ENCODE measurements at places on chromosomes 11 and 22.

- H3K4me3 ChIP-seq, result no peak overlapping the region
- H3K36me3 ChIP-seq, result no peaks in the 10 kb centered on the region
- peaks cover 11% of the 10 kb centered on the region for H3K4me1 ChIP-seq
- DNase-seq, result no peak
These were observed 42.0 kb downstream of the ME3 start for GRCh38 chr11:86630229-86630981.

- no peak overlapping the region for H3K4me3 ChIP-seq
- DNase-seq, result no peak
- H3K27ac ChIP-seq, result no peak overlapping the region
These were observed 538.3 kb upstream of the FAT3 start for GRCh38 chr11:91686281-91686680.

- H3K36me3 ChIP-seq, result no peaks in the 10 kb centered on the region
- H3K27me3 ChIP-seq, result peaks cover 32% of the 10 kb centered on the region
- no peaks in the 10 kb centered on the region for H3K4me1 ChIP-seq
- no peak for DNase-seq
These were observed 5.9 kb upstream of the CSF2RB start for GRCh38 chr22:36907253-36908195.

- DNase-seq, result peak; percentile 62
- H3K4me1 ChIP-seq, result peaks cover 59% of the 10 kb centered on the region
- no peaks in the 10 kb centered on the region for H3K36me3 ChIP-seq
- peak overlapping the region; percentile 56 for H3K27ac ChIP-seq
These were observed 23.1 kb upstream of the MICAL2 start for GRCh38 chr11:12087075-12088004.

GRCh38 chr22:36510966-36511881 lies 4.4 kb upstream of the FOXRED2 start:
- H3K27ac ChIP-seq, result peak overlapping the region; percentile 14
- H3K36me3 ChIP-seq, result peaks cover 59% of the 10 kb centered on the region
- DNase-seq, result peak; percentile 61
- H3K27me3 ChIP-seq, result no peaks in the 10 kb centered on the region
- peaks cover 7% of the 10 kb centered on the region for H3K4me1 ChIP-seq

GRCh38 chr11:86358720-86359119 lies 16.0 kb upstream of the CCDC81 start:
- H3K27ac ChIP-seq, result no peak overlapping the region
- no peak overlapping the region for H3K4me3 ChIP-seq
- no peaks in the 10 kb centered on the region for H3K27me3 ChIP-seq
- no peaks in the 10 kb centered on the region for H3K4me1 ChIP-seq
- no peaks in the 10 kb centered on the region for H3K36me3 ChIP-seq

GRCh38 chr22:20393705-20394476 lies at the start of gene ZNF74:
TSS of gene ZNF74 (plus strand) at chr22:20394151. CDS start at chr22:20394629, 478 bp downstream.
- peaks cover 24% of the 10 kb centered on the region for H3K4me1 ChIP-seq
- peak within 1 kb of the TSS; percentile 86 for H3K27ac ChIP-seq
- peak within 1 kb of the TSS; percentile 77 for H3K4me3 ChIP-seq
- H3K27me3 ChIP-seq, result no peaks in the 10 kb centered on the region
- H3K36me3 ChIP-seq, result peaks cover 2% of the 10 kb centered on the region

GRCh38 chr11:86161837-86162236 lies 82.7 kb upstream of the EED start:
- no peaks in the 10 kb centered on the region for H3K36me3 ChIP-seq
- H3K27me3 ChIP-seq, result no peaks in the 10 kb centered on the region
- H3K4me1 ChIP-seq, result peaks cover 3% of the 10 kb centered on the region
- no peak overlapping the region for H3K27ac ChIP-seq

DNA sequence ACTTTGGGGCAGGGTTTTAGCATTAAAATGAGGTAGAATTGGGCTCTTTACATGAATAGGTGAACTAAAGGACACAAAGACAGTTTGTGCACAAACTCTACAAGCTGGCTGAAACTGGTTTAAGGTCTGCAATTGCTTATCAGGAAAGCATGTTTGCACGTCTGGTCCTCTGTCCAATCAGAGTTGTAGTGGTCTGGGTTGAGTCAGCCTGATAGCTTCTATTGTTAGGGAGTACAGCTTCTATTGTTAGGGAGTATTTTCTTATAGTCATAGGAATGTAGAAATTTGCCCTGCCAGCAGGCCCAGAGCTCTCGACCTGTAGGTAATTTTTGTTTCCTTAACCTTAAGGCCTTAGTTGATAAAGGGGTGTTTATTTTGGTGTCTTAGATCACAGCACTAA lies 1422.4 kb downstream of the LRRC4C start:
- H3K4me1 ChIP-seq, result no peaks in the 10 kb centered on the region
- no peaks in the 10 kb centered on the region for H3K27me3 ChIP-seq
- no peaks in the 10 kb centered on the region for H3K36me3 ChIP-seq
- H3K27ac ChIP-seq, result no peak overlapping the region
- H3K4me3 ChIP-seq, result no peak overlapping the region

GRCh38 chr11:115929618-115930129 lies 425.5 kb upstream of the CADM1 start:
- H3K36me3 ChIP-seq, result no peaks in the 10 kb centered on the region
- no peak overlapping the region for H3K27ac ChIP-seq
- H3K4me1 ChIP-seq, result peaks cover 15% of the 10 kb centered on the region
- H3K4me3 ChIP-seq, result no peak overlapping the region
- H3K27me3 ChIP-seq, result peaks cover 22% of the 10 kb centered on the region

DNA sequence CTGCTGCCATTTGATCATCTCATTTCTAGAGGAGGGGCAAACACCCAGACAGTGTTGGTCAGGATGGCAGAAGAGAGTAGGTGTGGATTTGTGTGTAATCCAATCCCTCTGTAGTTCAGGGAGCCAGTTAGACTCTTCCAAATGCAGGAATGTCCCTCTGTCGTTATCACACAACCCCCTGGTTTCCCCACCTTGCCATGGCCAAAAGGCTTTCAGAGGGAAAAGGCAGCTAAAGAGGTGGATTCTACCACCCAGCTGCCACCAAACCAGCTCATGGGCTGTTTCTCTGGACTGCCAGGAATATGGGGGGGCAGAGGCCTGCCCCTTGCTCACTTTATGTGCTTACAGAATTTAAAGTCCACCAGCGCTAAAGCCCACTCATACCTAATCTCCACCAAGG lies 18.1 kb downstream of the TSKU start:
- no peak for DNase-seq
- H3K36me3 ChIP-seq, result no peaks in the 10 kb centered on the region
- peaks cover 8% of the 10 kb centered on the region for H3K27me3 ChIP-seq
- no peak overlapping the region for H3K27ac ChIP-seq
- H3K4me1 ChIP-seq, result peaks cover 33% of the 10 kb centered on the region

DNA sequence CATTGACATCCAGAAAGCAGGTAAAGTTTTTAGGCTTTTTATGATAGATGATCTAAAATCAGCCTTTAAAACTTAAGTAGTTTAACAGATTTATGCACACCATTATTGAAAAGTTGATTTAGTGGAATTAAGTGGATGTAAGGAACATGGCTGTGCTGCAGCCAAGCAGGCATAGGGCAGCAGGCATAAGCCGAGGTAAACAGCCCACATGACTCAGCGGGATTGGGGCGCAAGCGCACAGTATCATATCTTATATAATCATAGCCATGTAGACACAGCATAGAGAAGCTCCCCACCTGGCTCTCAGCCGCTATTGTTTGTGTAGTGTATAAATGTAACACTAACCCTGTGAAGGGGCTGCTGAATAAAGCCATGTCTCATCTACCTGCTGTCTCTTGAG lies 157.5 kb downstream of the WNT11 start:
- H3K27me3 ChIP-seq, result no peaks in the 10 kb centered on the region
- H3K4me3 ChIP-seq, result no peak overlapping the region
- peaks cover 31% of the 10 kb centered on the region for H3K36me3 ChIP-seq

GRCh38 chr11:88632163-88632562 lies 294.6 kb upstream of the CTSC start:
- H3K36me3 ChIP-seq, result no peaks in the 10 kb centered on the region
- no peak overlapping the region for H3K27ac ChIP-seq
- no peak overlapping the region for H3K4me3 ChIP-seq
- no peaks in the 10 kb centered on the region for H3K27me3 ChIP-seq
- DNase-seq, result no peak

DNA sequence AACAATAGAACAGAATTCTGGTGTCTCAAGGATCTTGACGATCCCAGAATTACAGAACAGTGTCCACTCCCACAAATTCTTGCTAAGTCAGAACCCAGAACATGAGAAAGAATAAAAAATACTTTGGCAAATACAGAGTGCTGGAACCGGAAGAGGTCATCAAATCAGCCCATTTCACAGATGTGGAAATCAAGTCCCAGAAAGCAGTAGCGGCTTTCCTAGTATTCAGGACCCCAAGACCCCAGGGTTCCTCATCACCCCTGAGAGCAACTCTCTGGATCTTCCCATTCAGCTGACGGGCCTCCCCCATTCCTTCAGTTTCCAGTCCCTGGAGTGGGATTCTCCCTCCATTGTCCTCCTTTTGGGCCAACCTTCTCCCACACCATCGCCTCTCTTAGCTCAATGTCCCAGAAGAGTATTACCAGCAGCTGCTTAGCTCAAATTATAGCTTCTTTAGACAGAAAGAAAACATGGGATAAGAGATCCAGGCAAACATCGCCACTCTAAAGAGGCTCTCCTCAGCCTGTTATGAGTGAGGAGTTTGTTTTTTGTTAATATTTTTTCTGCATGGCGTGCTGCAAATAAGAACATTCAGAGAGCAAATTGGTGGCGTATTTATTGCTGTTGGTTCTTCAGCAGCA lies 268.3 kb downstream of the MN1 start:
- no peaks in the 10 kb centered on the region for H3K4me1 ChIP-seq
- no peak overlapping the region for H3K27ac ChIP-seq
- no peak for DNase-seq
- no peaks in the 10 kb centered on the region for H3K36me3 ChIP-seq

DNA sequence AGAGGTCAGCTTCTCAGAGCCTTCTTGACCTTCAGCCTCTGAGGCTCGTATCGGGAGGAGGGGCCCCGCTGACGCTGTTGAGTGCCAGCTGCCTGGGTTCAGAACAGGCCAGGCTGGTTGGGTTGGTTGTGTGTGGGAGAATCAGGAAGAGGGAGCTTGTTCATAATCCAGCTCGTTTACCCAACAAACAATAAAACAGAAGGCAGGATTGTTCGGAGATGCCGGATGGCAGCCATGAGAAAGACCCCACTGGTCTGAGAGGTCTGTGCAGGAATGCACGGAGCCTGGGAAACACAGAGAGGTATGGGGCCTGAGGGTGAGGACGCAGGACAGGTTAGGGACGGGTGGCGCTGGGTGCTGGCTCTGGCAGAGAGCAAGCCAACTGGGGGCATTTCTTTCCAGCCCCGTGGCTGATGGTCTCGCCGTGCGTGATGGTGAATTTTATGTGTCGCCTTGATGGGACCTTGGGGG lies 31.6 kb upstream of the SHANK2 start:
- no peaks in the 10 kb centered on the region for H3K36me3 ChIP-seq
- H3K27me3 ChIP-seq, result peaks cover 2% of the 10 kb centered on the region
- no peaks in the 10 kb centered on the region for H3K4me1 ChIP-seq
- H3K27ac ChIP-seq, result no peak overlapping the region
- H3K4me3 ChIP-seq, result no peak overlapping the region

- H3K4me1 ChIP-seq, result peaks cover 27% of the 10 kb centered on the region
- no peak overlapping the region for H3K4me3 ChIP-seq
- H3K27me3 ChIP-seq, result peaks cover 6% of the 10 kb centered on the region
- H3K27ac ChIP-seq, result peak overlapping the region; percentile 59
- no peaks in the 10 kb centered on the region for H3K36me3 ChIP-seq
- no peak for DNase-seq
These were observed 238.8 kb downstream of the TTC28 start for GRCh38 chr22:28440592-28441390.

- no peaks in the 10 kb centered on the region for H3K4me1 ChIP-seq
- H3K27me3 ChIP-seq, result peaks cover 16% of the 10 kb centered on the region
- H3K27ac ChIP-seq, result no peak overlapping the region
These were observed 430.6 kb downstream of the MIAT start for GRCh38 chr22:27088026-27088425.

- H3K27me3 ChIP-seq, result peaks cover 4% of the 10 kb centered on the region
- no peaks in the 10 kb centered on the region for H3K4me1 ChIP-seq
- no peak overlapping the region for H3K4me3 ChIP-seq
- H3K27ac ChIP-seq, result no peak overlapping the region
- DNase-seq, result no peak
These were observed 96.3 kb upstream of the CSNK2A3 start for GRCh38 chr11:11449327-11449726.

DNA sequence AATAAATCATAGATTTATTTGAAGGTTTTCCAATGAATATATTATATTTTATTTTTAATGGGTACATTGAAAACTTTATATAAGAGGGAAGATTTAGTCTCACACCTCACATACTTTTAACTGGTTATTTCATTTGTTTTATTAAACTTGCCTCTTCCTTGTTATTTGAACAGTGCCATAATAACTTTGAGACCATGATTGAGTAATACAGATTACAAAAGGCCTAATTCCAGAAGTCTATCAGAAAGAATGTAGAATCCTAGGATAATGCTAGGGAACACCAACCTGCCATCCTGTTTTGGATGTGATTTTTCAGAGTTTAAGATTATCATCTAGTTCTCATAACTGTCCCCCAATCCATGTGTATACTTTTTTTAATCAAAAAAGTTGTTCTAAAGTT lies 102.7 kb upstream of the BIRC3 start:
- no peak for DNase-seq
- H3K36me3 ChIP-seq, result no peaks in the 10 kb centered on the region

- DNase-seq, result no peak
- peak overlapping the region; percentile 93 for H3K27ac ChIP-seq
- peaks cover 13% of the 10 kb centered on the region for H3K36me3 ChIP-seq
- peak overlapping the region; percentile 94 for H3K4me3 ChIP-seq
- no peaks in the 10 kb centered on the region for H3K27me3 ChIP-seq
These were observed 785 bp downstream of the CLPB start for GRCh38 chr11:72433455-72434036.

DNA sequence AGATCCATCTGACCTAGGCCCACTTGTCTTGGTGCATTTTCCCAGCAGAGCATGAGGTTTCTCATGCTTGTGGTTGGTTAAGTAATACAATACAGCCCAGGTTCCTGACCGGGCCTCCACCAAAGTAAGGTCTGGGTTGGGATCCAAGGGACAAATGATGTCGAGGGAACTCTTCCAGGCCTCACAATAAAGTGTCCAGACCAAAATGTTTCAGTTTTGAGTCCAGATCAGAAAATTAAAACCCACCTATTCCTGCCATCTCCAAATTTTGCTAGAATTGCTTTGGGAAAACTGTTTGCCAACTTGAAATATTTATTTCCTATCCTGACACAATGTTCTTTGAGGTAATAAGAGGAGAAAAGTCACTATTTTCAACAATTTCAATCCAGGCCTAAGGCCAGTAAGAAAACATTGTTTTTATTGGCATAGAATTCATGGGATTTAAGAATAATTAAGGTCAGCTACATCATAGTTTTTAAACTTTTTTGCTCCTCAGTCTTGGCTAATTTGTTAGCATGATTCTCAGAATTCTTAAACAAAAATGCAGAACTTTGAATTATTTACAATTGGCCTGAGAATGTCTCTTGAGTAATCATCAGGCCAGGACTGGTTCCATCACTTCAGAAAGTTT lies 51.4 kb downstream of the ME3 start:
- no peak for DNase-seq
- no peaks in the 10 kb centered on the region for H3K27me3 ChIP-seq
- H3K36me3 ChIP-seq, result no peaks in the 10 kb centered on the region
- H3K27ac ChIP-seq, result no peak overlapping the region
